ENCODE measurements at places on chromosomes 7 and 10.

DNA sequence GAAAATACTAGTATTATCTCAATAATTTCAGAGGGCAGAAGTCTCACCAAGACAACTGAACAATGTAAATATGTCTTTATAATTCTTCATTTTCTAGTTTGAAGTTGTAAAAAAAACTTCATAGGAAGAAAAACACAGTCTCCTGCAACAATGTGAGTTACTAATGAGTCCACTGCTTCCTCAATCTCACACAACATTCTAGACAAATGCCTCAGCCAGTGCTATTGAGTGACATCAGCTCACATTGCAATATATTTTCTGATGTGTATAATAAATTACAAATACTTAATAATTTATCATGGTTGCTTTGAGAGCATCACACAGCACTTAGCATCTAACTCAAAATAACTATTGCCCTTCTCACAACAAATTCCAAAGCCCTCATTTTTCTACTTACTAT lies 321.2 kb downstream of the GRM8 start:
- no peak for DNase-seq

DNA sequence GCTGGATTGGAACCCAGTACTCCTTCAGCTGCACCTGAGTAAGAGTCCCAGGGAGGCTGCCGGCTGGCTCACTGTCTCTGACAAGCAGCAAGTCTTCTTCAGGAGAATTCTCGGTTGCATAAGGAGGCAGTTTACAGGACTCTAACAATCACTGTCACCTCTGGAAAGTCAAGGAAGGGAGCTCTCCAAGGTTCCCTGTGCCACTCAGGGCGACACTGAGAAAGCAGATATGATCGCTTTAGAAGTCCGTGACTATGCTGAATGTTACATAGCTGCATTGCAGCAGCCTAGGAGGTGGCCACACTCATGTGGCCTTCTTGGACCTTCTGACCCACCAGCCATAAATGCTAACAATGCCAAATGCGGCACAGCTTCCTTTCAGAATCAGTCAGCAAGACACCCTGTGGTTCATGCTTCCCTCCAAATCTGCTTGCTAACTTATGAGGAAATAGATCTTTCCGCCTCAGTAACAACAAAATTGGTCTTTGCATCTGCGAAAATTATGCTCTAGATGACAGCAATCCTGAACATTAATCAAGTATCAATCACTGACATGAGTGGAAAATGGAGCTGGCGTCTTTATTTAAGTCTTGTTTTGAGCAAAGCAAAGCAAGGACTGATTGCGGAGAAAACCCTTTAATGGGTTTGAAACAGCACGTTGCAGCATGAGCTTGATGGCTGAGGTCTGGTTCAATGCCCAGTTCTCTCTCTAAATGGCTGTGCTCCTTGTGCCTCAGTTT lies 132.9 kb downstream of the ATXN7L1 start:
- DNase-seq, result no peak

DNA sequence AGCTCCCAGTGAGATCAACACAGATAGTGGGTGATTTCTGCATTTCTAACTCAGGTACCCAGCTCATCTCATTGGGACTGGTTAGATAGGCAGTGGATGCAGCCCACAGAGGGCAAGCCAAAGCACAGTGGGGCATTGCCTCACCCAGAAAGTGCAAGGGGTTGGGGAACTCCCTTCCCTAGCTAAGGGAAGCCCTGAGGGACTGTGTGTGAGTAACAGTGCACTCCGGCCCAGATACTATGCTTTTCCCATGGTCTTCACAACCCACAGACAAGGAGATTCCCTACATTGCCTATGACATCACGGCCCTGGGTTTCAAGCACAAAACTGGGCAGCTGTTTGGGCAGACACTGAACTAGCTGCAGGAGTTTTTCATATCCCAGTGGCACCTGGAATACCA lies 62.8 kb downstream of the PPP1R3A start:
- DNase-seq, result no peak

DNA sequence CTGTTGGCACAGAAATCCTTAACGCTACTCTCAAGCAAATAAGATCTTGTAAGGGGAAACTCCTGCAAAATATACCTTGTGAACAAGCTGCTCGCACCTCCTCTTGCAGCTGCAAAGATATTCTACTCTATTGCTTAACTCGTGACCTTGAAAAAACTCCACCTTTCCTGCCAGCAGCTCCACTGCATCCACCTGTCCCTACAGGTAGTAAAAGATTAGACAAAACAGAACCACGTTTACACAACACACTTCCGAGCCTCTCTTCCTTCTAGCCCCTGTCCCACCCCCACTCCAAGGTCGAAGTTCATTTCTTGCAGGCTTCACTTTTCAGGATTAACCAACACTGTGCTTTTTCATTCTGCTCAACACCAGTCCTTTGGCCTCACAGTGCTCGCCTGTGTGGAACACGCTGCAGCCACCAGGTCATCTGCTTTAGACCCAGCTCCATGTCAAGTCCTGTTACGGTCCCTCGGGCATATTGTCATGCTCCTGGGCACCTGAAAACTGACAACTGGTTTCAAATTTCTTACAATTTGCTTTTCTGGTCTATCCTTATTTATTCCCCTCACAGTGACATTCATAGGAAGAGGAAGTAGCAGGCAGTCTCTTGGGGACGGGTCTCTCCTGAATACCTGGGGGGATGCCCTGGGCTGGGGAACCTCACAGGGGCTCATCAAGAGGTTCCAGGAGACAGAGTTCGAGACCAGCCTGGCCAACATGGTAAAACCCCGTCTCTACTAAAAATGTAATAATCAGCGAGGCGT lies 165.8 kb upstream of the KLF14 start:
- no peak for DNase-seq

- DNase-seq, result no peak
These were observed 3.6 kb upstream of the LANCL2 start for GRCh38 chr7:55361560-55361959.

- no peak for DNase-seq
These were observed 131.4 kb downstream of the VIPR2 start for GRCh38 chr7:159013181-159013690.

DNA sequence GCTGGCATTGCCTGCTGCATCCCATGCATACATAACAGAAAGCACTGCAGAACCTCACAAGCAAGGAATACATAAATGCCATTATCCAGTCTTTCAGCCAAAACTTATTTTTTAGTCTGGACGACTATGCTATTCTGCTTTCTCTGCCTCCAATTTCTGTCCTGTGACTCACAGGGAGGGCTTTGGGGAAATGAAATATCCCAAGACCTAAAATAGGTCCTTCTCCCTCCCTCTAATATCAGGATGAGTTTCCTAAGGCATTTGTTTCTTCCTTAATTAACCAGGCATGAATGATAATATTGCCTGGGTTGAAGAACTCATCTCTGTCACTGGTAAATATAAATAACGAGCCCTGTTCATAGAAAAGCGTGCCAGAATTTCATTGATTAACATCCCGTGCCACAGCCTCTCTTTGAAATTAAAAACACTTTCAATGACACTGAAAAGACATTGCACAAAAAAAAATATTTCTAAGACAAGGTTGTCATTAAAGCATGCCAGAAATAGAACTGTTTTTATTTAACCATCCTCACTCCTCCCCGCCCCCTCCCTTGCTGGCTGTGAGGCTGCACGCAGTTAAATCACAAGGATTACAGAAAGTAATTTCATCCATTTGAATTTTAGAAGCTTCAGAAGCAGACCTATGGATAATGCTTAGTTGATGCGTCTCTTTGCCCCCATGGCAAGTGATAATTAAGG lies 103.0 kb upstream of the ANKRD1 start:
- DNase-seq, result no peak

DNA sequence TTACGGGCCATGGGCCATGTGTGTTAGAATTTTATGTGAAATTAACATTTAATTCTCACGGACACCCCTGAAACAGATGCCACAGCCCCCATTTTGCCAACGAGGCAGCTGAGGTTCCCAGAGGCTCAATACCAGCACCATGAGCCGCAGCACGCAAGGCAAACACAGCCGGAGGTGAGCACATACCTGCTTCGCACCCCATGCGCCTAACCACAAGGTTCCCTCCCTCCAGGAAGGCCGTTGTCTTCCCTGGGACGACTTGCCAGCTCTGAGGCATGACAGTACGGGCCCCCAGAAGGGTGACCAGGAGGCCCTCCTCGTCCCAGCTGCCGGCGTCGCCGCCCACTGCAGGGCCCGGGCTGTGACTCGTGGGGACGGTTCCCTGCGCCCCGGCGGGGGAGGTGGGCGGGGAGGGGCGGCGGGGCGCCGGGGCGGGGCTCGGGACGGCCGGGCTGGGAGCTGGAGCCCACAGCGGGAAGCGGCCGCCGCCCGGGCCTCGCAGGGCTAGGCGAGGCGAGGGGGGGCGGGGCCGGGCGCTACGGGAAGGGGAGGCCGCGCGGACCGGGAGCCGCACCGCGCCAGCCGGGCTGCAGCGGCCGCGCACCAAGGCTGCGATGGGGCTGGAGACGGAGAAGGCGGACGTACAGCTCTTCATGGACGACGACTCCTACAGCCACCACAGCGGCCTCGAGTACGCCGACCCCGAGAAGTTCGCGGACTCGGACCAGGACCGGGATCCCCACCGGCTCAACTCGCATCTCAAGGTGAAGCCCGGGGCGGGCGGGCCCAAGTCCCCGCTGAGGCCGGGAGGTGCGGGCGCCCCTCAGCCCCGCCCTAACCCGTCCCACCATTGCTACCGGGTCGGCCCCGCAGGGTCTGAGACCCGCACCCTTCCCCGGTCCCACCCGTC lies at the start of gene CAV2:
Gene CAV2, plus strand, starts transcription at position 571 of the 910 bp plus-strand sequence. Its CDS starts 44 bp downstream, at position 615.
- no peak for DNase-seq

GRCh38 chr10:126376956-126377355 lies 11.3 kb downstream of the ADAM12 start:
- DNase-seq, result no peak

DNA sequence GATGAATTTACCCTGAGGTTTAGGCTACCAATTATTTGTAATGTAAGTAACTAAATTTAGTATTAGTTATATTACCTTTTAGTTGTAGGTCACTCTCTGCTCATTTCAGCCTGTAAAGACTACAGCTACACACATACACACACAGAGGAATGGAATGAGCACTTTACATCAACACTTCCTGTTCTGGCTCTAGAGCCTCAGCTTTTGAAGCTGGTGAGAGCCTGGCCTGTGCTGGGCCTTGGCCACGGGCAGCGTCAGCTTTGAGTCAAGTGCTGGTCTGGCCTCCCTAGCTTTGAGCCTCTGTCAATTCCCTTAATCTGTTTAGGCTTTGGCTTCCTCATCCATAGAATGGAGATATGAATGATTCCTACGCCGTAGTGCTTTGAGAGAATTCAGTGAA lies 141.7 kb downstream of the EGFR start:
- DNase-seq, result no peak

DNA sequence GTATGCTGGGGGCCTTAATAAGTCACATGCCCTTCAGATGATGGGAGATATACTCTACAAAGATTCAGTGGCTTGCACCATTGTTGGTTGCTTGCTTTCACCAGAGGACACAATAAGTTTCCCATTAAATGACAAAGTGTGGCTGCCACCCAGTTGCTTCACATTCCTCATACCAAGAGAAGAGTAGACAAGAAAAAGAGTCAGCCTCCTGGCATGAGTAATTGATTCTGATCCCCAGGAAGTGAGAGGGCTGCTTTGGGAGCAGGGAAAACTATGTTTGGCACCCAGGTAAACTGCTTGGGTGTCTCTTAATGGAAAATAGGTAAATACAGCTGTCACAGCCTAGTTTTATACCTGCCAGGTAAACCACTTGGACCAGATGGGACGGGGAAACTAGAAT lies 66.7 kb upstream of the IL6 start:
- DNase-seq, result no peak

GRCh38 chr10:5532618-5533097 lies 7.9 kb downstream of the CALML3 start:
- DNase-seq, result no peak

DNA sequence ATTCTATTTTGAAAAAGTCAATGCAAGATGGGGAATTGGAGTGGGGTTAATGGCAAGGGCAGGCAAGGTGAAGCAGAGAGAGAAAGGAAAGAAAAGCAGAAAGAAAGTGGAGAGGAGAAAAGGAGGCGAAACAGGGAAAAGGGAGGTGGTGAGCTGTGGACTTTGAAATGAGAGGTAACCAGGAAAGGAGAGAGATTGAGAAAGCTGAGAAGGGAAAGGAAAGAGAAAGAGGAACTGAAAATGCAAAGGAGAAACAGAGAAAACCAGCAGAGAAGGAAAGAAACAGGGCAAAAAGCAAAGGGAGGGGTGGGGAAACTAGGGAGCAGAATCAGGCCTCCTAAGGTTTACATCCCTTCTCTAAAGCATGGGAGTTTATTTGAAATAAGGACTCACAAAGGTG lies 72.5 kb upstream of the TPK1 start:
- no peak for DNase-seq

DNA sequence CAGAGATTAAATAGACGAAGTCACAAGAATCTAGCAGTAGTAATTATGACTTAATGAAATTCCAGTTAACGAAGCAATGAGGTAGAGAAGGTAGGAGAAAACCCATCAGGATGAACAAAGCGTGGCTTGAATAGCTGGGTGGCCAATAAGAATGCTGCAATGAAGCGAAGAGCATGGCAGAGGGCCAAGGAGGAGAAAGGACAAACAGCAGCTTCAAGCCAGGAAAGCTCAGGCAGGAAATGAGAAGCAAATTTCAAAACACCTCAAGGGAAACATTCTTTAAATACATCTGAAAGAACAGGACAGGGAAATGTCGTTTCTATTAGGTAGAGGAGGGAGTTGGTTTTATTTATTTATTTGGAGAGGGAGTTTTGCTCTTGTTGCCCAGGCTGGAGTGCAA lies 122.5 kb downstream of the KIAA1217 start:
- DNase-seq, result no peak

DNA sequence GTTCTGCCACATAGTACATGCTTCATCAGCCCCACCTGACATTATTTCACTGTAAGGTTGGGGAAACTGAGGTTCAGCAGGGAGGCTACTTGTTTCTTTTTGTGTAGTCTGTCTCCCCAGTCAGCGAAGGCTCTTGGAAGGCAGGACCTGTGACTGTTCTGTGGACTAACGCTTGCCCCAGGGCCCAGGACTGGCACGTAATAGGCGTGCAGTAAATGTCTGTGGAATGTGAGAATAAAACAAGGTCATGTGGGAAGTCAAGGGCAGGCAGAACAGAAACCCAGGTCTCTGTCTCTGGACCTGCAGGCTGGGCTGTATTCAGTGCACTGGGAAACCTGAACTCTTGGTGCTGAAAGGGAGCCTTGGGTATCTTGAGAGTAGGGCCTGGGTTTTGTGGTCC lies 168.7 kb downstream of the RPS24 start:
- DNase-seq, result no peak

DNA sequence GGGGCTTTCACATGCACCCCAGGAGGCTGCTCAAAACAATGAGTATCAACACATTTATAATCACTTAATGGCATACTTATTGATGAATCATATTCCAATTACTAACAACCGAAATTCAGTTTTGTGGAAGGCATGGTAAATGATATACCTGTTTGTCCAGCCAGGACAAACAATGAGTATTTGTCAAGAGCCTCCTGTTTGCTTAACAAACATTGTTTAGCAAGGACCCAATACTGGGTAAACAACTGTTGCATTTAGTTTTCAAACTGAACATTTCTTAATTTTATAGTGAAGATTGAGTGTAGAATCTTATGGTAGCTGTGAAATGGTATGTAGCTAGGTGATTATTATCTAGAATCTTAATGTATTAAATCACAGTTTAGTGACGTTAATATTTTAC lies 473.7 kb downstream of the ATRNL1 start:
- DNase-seq, result no peak

All from CD4-positive, alpha-beta T cell treated with Interleukin-6 at 100 ng/mL for 8 hours (primary cell).